ENCODE measurements at places on chromosomes 3 and 15. TPM values are rescaled to one million over a fixed set of nuclear protein-coding genes. Genes with fewer than 3 reads are reported as not detected.

DNA sequence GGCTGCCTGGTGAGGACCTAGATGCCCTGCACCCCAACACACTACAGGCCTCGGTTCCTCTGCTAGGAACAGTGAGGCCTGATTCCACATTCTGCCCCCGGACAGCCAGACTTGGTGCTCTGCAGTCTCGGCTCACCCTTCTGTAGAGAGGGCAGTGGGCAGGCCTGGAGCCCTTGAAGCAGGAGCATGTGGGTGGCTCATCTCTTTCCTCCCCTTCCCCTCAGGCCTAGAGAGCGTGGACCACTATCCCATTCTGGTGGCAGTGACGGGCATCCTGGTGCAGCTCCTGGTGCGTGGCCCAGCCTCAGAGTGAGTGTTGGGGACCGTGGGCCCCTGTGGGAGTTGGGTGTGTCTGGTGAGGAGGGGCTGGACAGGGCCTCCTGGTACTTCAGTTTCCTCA, 3.3 kb downstream of the AMIGO3 start:
- no peak for DNase-seq

DNA sequence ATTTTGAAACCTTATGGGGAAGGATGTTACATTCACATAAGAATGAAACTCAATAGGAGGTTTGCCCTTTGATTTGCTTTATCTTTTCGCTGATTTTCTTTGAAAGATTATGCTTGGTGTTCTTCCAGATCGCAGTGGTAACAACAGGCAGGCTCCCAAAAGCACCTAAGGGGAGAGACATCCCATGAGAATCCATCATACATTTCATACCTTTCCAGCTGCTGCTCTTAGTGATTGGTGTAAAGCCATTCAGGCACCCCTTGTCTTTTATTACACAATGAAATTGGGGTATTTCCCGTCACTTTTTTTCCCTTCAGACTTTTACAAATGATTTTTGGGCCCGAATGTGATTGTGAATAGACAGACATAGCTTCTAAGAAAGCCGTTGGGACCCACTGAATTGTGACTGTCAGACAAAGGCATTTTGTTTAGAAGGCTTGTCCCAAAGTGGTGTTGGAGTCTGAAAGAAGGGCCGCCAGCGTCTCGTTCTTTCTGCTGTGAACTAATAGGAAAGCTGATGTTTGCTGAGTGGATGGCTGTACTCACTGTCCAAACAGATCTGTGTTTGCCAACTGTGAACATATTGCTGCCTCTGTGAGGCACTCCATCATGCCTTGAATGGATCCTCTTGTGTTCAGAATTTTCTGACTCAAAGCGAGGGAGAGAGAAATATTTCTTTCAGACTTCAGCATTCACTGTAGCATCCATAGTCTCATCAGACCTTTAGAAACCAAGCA, 164.3 kb downstream of the FNDC3B start:
- peak; percentile 73 for DNase-seq

DNA sequence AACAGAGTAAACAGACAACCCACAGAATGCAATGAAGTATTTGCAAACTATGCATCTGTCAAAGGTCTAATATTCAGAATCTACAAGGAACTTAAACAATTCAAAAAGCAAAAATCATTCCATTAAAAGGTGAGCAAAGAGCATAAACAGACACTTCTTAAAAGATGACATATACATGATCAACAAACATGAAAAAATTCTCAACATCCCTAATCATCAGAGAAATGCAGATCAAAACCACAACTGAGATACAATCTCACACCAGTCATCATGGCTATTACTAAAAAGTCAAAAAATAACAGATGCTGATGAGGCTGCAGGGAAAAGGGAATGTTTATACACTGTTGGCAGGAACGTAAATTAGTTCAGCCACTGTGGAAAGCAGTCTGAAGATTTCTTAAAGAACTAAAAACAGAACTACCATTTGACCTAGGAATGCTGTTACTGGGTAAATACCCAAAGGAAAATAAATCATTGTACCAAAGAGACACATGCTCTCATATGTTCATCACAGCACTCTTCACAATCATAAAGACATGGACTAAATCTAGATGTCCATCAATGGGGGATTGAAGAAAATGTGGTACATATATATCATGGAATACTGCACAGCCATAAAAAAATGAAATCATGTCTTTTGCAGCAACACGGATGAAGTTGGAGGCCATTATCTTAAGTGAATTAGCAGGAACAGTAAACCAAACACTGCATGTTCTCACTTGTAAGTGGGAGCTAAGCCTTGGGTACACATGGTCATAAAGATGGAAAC, 393.3 kb upstream of the CBLB start:
- DNase-seq: no peak

Gene MORC1
- not detected for polyA plus RNA-seq

GRCh38 chr3:80190051-80190450, 422.3 kb upstream of the ROBO1 start:
- DNase-seq: no peak

- no peak for DNase-seq
Measured at GRCh38 chr15:27847775-27848710, 251.1 kb downstream of the OCA2 start.

Gene XYLB
- polyA plus RNA-seq: 0.41 TPM

- DNase-seq: no peak
Measured at GRCh38 chr3:99774467-99774866, 43.2 kb upstream of the CMSS1 start.

- no peak for DNase-seq
Measured at GRCh38 chr15:63414474-63415120, 33.0 kb upstream of the CA12 start.

DNA sequence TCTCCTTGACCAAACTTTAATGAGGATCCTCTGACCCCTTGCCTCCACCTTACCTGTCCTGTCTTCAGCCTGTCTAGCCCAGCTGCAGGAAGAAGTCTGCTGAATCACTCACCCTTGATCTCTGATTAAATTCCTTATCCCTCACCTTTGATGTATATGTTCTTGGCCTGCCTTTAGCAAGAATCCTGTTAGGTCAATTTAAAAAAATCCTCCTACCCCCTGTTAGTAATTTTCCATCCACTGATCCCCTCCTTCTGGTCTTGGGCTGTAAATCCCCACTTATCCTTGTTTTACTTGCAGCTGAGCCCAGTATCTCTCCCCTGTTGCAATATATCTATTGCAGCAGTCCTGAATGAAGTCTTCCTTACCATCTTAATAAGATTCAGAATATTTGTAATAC, 39.0 kb downstream of the MYH15 start:
- no peak for DNase-seq

GRCh38 chr15:81560405-81560804, 186.4 kb upstream of the TMC3 start:
- DNase-seq: no peak

- DNase-seq: no peak
Measured at GRCh38 chr15:75367006-75367405, 1.4 kb downstream of the MAN2C1 start.

DNA sequence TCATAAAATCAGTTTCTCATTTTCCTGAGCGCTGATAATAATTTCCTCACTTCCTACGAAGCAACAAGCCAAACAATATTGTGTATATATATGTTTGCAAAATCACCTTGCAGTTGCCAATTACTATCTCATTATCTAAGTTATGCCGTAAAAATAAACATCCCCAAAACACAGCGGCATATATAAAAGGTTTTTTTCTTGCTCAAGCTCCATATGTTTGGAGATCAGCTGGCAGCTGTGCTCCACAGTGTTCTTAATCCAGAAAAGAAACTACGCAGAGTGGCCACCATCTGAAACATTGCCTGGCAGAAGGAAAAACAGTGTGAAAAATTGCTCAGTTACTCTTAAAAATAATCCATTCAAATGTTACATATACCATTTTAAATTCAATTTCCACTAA, 951.4 kb downstream of the PLOD2 start:
- DNase-seq: no peak

- DNase-seq: no peak
Measured at GRCh38 chr3:99317201-99317600, 321.2 kb upstream of the COL8A1 start.

Gene FYCO1
- 62.7 TPM for polyA plus RNA-seq

DNA sequence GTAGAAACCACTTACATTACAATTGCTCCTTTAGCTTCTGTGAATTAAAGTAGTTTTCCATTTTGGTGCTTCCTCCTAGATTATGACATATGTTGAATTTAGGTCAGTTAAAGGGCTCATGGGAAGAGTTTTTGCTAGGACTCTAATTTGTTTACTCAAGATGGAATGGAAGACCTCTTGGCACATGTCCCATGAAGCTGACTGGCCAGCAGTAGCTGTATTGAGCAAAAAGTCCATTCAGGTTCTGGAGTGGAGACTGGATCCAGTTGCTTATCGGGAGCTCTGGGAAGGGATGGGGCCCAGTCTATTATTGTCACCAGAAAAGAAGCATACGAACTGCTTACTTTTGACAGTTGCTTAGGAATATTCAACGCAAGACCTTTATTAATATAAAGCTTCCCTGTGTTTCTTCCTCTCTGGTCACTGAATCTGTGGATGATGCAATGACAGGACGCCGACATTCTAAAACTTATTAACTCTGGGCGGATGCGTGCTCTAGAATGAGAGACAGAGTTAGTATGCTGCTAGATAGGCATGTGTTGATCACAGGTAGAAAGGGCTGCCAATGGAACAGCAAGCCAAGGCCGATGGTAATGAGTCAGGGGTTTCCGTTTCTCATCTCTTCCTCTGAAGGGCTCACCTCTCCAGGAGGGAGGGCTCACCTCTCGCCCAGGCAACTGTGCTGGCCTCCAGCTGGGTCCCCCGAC, 155.8 kb downstream of the NR1D2 start:
- DNase-seq: peak; percentile 21
